ENCODE measurements at places on chromosomes 5 and 9. TPM values are rescaled to one million over a fixed set of nuclear protein-coding genes. Genes with fewer than 3 reads are reported as not detected.

The FGFR4 gene
- total RNA-seq = 0.76 TPM

GRCh38 chr5:137344723-137345322, 154.3 kb downstream of the SPOCK1 start:
- H3K36me3 ChIP-seq = no peaks in the 10 kb centered on the region
- DNase-seq = peak; percentile 24
- H3K27me3 ChIP-seq = peaks cover 3% of the 10 kb centered on the region
- H3K4me3 ChIP-seq = no peak overlapping the region
- no peak overlapping the region for H3K27ac ChIP-seq
- H3K4me1 ChIP-seq = no peaks in the 10 kb centered on the region

- H3K4me3 ChIP-seq = no peak overlapping the region
- no peaks in the 10 kb centered on the region for H3K4me1 ChIP-seq
- no peak overlapping the region for H3K27ac ChIP-seq
- DNase-seq = no peak
- H3K27me3 ChIP-seq = no peaks in the 10 kb centered on the region
- no peaks in the 10 kb centered on the region for H3K36me3 ChIP-seq
Measured at GRCh38 chr5:171094356-171094755, 214.7 kb upstream of the TLX3 start.

GRCh38 chr5:90645024-90645610, 86.5 kb downstream of the ADGRV1 start:
- no peaks in the 10 kb centered on the region for H3K4me1 ChIP-seq
- H3K4me3 ChIP-seq = no peak overlapping the region
- no peak for DNase-seq
- no peaks in the 10 kb centered on the region for H3K36me3 ChIP-seq
- no peak overlapping the region for H3K27ac ChIP-seq

DNA sequence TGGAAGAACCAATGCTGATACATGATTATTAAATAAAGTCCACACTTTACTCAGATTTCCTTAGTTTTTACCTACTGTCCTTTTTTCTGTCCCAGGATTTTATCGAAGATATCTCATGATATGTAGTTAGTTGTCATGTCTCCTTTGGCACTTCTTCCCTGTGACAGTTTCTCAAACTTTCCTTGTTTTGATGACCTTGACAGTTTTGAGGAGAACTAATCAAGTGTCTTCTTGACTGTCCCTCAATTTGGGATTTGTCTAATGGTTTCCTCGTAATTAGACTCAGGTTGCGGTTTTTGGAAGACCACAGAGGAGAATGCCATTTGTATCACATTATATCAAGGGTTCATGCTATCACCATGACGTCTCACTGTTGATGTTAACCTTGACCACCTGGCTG, 483.1 kb upstream of the ZNF608 start:
- no peak for DNase-seq
- no peaks in the 10 kb centered on the region for H3K27me3 ChIP-seq
- H3K27ac ChIP-seq = no peak overlapping the region
- H3K4me3 ChIP-seq = no peak overlapping the region

DNA sequence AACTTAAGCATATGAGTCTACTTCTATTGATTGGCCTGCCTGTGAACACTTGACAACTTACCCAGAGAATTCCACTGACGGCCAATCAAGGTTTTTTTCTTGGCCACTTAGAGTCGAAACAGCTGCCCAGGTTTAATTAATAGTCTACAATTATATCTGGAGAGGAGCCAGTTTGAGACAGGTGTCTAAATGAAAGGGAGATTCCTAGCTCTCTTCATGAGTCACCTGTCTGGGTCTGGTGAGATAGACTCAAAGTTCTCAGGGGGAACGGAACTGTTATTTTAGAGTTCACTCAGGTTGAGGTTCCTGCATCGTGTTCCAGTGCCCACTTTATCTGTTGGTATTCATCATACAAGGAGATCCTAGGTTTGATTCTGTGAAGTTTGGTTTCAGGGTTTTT, 111.0 kb downstream of the CD180 start:
- no peak overlapping the region for H3K4me3 ChIP-seq
- H3K27ac ChIP-seq = no peak overlapping the region
- H3K36me3 ChIP-seq = peaks cover 3% of the 10 kb centered on the region
- H3K4me1 ChIP-seq = peaks cover 15% of the 10 kb centered on the region
- H3K27me3 ChIP-seq = no peaks in the 10 kb centered on the region

The TAF11L5 gene
- total RNA-seq = not detected

GRCh38 chr5:71767661-71768060, 48.6 kb downstream of the CARTPT start:
- DNase-seq = no peak
- no peak overlapping the region for H3K4me3 ChIP-seq
- H3K4me1 ChIP-seq = no peaks in the 10 kb centered on the region
- H3K36me3 ChIP-seq = no peaks in the 10 kb centered on the region

The TERT gene
- total RNA-seq = 4.7 TPM

GRCh38 chr9:2086971-2087370, 71.8 kb downstream of the SMARCA2 start:
- H3K36me3 ChIP-seq = peaks cover 64% of the 10 kb centered on the region
- H3K27me3 ChIP-seq = no peaks in the 10 kb centered on the region
- peaks cover 28% of the 10 kb centered on the region for H3K4me1 ChIP-seq
- no peak overlapping the region for H3K4me3 ChIP-seq
- H3K27ac ChIP-seq = peak overlapping the region; percentile 74

DNA sequence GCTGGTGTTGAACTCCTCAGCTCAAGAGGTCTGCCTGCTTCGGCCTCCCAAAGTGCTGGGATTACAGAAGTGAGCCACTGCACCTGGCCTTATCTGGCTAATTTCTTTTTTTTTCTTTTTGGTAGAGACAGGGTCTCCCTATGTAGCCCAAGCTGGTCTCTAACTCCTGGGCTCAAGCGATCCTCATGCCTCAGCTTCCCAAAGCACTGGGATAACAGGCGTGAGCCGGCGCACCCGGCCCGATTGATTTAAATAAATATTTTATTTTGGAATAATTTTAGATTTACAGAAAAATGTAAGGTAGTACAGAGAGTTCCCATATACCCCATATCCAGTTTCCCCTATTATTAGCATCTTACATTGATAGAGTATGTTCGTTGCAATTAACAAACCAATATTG, 155.0 kb upstream of the MVB12B start:
- DNase-seq = no peak
- peaks cover 19% of the 10 kb centered on the region for H3K27me3 ChIP-seq
- no peak overlapping the region for H3K27ac ChIP-seq
- no peaks in the 10 kb centered on the region for H3K36me3 ChIP-seq
- no peaks in the 10 kb centered on the region for H3K4me1 ChIP-seq

- H3K27ac ChIP-seq = no peak overlapping the region
- H3K4me1 ChIP-seq = peaks cover 13% of the 10 kb centered on the region
- no peak for DNase-seq
- H3K36me3 ChIP-seq = no peaks in the 10 kb centered on the region
- H3K27me3 ChIP-seq = no peaks in the 10 kb centered on the region
Measured at GRCh38 chr5:102747386-102748166, 7.5 kb upstream of the PAM start.

GRCh38 chr5:175477440-175477839, 920 bp upstream of the SFXN1 start:
- no peak overlapping the region for H3K4me3 ChIP-seq
- peaks cover 36% of the 10 kb centered on the region for H3K4me1 ChIP-seq
- H3K36me3 ChIP-seq = peaks cover 33% of the 10 kb centered on the region
- H3K27ac ChIP-seq = no peak overlapping the region
- no peak for DNase-seq

- no peak overlapping the region for H3K4me3 ChIP-seq
- peaks cover 3% of the 10 kb centered on the region for H3K4me1 ChIP-seq
- H3K36me3 ChIP-seq = no peaks in the 10 kb centered on the region
Measured at GRCh38 chr9:94212531-94212930, 46.6 kb upstream of the ZNF169 start.
